Forelimb muscle (tissue), 1 donor: ENCODE measurements at places on chromosomes 4 and X.

GRCh38 chr4:157819693-157820464 is 352.9 kb downstream of the GASK1B start:
- DNase-seq: no peak

- no peak for DNase-seq
Measured at GRCh38 chrX:46328133-46328532, 217.1 kb downstream of the ZNF674 start.

- no peak for DNase-seq
Measured at GRCh38 chr4:176320976-176321361, 1.2 kb downstream of the SPCS3 start.

DNA sequence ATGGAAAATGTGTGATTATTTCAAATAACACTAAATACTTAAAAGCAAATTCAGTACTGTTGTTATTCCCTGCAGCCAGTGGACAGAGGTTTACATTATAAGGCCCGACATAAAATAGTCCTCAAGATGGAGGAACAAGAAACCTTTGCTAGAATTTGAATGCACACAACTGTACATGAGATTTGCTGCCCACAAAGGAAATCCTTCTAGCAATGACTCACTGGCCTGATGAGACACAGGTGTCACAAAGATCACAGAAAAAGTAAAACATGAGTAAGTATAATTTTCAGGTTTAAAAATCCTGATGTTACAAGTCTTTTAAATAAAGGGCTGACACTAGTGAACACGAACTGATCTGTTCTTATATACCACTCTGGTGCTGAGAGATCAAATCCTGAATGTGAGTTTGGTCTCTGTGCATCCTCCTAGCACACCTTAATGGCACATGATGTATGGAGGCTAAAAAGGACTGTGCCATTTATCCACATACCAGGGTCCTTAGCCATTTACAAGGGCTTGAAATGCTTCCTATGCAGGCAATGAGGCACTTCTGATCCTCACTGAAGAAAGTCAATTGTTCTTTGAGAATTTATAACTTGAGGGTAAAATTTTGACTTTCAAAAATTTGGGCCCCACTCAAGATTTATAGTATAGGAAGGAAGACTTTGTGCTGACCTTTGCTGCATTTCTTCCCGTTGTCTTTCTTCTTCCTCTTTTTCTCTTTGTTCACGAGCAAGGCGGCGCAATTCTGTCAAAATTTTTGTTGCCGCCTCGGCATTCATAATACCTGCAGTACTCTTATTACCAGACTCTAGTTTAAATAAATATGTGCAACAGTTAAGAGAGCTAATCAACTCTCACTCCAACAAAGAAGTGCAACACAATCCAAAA is 23.0 kb downstream of the MAP7D3 start:
- no peak for DNase-seq

GRCh38 chrX:11558972-11559371 is 106.7 kb downstream of the ARHGAP6 start:
- no peak for DNase-seq

DNA sequence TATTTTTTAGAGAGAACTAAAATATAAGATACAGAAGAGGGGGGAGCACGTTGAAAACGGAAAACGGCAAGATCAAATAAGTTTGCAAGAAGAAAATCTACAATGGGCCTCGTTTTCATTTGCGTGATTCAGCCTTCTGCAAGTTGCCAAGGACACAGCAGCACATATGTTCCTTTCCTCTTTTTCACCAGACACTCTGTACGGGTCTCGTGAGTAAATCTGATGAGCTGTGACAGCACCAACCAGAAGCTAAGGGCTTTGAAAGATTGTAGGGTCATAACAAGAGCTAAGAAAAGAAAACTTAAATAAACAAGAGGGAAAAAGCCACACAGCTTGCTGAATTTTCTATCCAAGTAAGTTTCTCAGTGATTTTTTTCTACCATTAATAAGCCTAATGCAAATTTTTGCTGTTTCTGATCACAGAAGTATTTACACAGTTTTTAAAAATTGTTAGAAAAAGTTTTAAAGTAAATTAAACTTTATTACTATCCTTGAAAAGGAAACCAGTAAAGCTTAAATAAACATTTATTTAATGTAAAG is 63.4 kb downstream of the SCML2 start:
- DNase-seq: no peak

GRCh38 chr4:176492646-176493302 is 173.0 kb downstream of the SPCS3 start:
- no peak for DNase-seq

DNA sequence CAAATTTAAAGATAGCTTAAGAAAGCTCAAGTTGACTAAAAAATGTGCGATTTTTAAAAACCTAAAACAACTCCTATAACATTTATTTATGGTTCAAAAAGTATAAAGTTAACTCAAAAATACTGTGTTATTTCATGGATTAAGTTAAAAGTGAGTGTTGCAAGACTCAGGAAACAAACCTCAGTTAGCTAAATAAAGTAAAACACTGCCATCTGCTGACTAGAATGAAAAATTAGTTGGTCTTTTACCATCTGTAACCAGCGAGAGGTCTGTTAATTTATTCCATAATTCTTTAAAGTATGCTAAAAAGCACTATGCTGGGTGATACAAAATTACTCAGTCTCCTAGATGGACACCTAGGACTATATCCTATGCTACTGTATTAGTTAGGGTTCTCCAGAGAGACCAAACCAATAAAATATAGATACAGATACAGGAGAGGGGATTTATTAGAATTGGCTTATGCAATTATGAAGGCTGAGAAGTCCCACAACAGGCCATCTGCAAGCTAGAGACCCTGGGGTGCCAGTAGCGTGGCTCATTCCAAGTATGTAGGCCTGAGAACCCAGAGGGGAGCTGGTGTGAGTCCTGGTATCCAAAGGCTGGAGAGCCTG is 4.9 kb upstream of the WDFY3 start:
- peak; percentile 39 for DNase-seq

DNA sequence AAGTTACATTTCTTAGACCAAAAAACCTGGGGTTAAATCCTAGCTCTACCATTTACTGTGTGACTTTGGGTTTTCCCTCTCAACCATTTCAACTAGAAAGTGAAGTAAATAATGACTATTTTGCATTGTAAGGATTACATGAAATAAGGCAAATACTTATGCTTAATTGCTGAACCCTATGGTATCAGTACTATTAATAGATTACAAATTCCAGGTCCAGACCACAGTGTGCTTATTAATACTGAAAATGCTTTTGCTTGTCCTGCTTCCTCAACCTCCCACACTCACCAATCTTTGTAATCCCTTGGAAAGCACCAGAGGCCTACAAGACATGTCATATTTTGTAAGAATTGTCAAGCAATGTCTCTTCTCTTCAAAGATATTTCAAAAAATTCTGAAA is 456.5 kb downstream of the SPOCK3 start:
- no peak for DNase-seq

DNA sequence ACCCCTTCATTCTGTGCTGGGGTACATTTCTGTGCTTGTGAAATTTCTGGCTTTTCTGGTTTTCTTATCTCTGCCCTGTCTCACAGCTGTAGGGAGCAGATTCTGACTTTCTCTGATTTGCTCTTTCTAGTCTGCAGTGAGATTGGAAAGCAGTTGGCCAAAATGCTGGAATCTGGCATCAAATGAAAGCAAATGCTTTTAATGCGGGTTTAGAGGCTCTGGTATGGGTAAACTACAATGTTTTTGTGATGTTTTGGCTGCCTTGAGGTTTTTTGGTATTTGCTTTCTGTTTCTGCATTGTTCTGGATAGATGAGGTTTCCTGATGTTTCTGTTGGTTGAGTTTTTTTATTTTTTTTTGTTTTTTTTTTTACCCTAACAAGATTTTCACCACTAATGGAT is 23.8 kb downstream of the SMIM20 start:
- DNase-seq: no peak

GRCh38 chr4:113828702-113829101 is 67.2 kb upstream of the CAMK2D start:
- DNase-seq: no peak

DNA sequence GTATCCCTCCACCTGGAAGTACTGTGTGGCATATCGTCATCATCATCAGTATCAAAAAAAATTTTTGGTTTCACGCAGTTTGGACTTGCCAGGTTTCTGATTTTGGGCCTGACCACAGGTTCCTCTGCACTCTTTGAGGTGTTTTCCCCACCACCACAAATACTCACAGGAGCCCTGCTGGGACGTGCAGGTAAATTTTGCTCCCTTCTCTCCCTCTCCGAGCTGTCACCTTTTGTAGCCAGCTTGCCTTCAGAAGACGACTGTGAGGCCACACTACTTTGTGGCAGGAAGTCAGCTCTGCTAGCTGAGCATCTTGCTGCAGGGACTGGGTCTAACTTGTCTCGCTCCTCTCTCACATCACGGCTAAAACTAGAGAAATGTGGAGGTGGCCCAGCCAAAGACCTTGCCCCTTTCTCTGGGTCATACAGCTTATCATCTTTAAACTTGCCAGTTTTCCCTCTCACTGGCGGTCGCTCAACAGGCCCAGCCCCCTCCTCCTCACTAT is 2.8 kb downstream of the PJA1 start:
- DNase-seq: no peak
